ENCODE measurements at places on chromosomes 1 and 21.

DNA sequence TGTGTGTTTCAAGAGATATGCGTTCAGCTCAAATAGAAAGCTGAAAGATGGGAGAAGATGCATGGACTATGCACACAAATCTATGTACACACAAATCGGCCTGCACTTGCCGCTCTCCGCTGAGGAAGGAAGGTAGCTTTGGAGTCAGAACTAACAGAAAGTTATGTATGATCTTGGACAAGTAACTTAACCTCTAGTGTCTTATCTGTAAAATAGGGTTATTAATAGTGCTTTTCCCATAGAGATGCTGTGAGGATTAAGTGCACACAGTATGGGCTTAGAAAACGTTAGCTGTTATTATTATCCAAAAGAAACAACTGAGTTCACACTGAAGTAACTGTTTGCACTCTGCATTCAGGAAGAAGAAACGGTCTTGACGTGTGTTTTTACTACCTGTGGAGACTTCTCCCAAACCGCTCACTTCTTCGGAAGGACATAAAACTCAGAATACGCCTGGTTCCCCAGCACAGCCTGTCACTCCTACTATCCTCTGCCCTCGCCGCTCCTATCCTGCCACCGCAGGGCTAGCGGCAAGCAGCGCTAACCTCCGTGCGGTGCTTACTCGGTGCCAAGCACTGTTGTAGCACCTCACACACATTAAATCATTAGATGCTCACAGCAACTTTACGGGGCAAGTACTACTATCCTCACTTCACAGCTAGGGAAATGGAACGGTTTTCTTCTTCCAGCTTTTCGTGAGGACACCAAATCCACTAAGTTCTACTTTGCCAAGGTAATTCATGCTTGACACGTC is 1.3 kb downstream of the TGFBR3 start:
- DNase-seq, result peak; percentile 13

- no peak for DNase-seq
Measured at GRCh38 chr1:87588495-87588894, 259.8 kb downstream of the LMO4 start.

GRCh38 chr1:6950001-6950765 is 164.9 kb downstream of the CAMTA1 start:
- no peak for DNase-seq

- no peak for DNase-seq
Measured at GRCh38 chr1:178528953-178529335, 16.0 kb downstream of the TEX35 start.

GRCh38 chr1:17244821-17245740 is 3.8 kb upstream of the PADI3 start:
- DNase-seq, result no peak

DNA sequence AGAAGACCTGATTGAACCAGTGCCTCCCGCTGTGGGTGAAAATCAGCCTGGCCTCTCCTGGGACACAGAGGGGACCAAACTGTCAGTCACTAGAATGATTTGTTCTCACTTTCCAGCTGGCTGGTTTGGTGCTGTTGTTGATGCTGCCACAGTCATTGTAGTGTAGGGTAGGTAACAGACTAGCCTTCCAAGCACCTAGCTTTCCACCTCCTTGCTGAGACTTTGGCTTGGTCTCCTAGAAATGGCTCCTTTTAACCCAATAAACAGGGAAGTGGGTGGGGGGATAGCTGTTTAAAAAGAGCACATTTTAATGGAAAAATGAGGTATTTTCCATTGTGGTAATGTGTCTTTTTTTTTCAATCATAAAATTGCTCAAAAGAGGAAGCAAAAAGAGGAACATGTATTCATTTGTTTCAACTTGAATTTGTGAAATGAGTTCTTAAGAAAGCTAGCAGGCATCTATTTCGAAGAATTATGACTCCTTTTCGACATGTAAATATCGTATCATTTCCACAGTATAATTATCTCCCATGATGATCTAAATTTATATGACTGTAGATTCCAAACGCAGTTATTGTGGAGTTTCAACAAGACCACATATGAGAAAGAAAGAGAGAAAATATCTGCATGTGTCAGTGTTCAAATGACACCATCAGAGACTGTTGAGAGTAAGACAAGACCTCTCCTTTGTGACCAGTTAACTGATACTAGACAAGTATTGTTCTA is 190.1 kb downstream of the HLX start:
- no peak for DNase-seq
